Activated T-cell treated with anti-CD3 and anti-CD28 coated beads, Interleukin-2, amount 50 U/mL, for 24 hours (primary cell): ENCODE measurements at places on chromosomes 7 and 10.
A peak's percentile ranks its signal among the peaks of the same experiment; 100 is the strongest.

DNA sequence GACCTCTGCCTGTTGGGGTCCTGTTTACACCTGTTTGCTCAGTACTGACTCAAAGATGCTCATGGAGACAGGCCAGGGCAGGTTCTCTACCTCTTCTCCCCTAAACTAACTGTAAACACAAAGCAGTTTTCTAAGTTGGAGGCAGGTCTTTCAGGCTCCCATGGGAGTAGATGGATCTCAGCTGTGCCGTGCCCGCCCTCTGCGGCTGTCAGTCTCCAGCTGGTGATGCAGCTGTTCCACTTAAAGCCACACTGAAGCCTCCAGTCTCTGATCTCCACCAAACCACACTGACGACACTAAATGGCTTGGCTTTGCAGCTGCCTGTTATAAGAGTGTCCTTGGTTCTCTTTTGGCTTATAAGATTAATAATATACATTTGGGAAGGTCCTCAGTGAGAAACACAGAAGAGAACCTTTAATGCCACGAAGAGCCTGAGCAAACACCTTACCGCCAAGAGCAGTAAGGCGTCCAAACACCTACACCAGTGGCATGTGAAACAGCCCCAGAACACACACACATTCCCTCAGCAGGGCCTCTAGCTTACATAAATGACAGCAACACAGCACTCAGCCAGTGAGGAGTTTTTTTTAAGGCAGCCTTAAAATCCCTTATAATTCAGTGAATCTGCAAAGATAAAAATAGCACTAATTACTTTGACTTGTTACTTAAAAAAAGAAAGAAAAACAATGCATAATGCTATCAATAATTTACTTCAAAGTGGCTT, 60.4 kb upstream of the KCNIP2 start:
- no peak for DNase-seq

DNA sequence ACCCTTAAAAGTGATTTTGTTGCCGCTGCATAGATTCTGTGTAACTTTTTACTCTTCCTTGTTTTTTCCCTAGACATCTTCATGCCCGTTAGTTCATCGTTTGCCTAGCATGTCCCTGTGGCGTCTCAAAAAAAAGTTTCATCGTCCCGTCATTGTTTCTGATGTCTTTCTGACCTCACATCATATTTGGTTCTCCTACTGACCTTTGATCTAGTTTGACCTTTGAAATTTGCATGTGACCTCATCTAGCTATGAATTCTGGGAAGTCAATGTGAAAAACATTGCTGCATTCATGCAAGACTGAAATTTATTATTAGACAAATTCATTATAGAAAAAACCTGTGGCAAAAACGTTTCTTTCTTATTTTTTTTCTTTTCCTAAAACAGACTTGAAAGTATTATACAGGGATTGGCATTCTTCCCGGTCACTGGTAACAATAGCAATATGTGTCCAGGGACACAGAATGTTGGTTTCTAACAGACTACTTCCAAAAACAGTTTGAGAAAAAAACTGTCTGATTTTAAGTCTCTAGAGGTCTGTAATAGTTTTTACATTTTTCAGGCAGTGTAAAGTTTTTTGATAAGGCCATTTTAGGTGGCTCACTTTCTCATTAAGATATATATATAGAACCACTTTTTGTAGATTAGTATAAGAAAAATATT, 280.9 kb downstream of the USP6NL start:
- no peak for DNase-seq

DNA sequence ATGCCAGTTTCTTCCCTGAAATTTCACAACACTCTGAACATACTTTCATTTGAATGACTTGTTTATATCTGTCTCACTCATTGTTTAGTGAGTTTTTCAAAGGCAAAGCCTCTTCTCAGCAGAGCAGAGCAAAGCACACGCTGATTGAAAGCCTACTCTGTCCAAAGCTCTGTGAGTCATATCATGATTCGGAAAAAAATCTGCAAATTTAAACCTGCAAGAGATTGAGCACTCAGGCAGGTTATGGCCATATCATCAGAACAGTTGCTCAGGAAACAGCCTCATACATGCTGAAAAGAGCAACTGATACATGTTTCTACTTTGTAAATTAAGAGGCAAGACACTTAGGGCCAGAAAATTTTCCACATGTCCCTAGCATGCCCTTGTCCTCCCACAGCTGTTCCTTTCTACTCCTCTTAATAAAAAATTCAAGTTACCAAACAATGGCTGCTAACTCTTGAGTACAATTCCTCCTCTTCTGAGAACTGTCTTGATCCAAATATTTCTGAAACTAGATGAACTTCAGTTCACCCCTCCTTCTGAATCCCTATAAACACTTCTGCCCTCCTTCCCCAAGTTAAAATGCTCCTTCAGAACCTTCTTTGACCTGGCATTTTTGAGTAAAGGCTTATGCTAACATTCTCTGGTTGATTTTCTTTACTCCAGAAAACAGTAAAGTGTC, 140.6 kb upstream of the HPS1 start:
- DNase-seq = no peak

DNA sequence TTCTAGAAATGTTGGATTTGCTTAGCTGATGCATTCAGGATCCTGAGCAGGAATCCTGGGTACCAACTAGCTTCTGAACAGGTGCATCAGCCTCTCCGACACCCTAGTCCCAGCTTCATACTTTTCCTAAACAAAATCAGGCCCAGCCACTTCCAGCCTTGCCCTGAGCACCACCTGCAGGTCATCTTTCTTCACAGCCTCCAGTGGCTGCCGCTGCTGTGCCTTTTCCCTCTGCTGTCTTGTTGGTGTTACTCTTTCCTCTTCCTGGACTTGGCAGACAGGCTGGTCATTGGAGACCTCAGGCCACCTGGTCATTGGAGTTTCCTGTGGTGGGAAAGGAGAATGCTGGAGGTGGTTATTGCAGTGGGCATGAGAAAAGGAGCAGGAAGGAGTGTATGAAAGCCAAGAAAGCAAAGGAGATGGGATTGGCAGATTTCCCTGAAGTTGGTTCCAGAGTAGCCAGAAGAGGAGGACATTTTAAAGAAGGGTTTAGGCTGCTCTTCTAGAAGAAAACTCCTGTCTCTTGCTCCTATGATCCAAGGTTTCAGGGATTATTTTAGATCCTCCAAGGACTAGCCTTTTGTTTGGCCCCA, 48.2 kb upstream of the NFKB2 start:
- no peak for DNase-seq

DNA sequence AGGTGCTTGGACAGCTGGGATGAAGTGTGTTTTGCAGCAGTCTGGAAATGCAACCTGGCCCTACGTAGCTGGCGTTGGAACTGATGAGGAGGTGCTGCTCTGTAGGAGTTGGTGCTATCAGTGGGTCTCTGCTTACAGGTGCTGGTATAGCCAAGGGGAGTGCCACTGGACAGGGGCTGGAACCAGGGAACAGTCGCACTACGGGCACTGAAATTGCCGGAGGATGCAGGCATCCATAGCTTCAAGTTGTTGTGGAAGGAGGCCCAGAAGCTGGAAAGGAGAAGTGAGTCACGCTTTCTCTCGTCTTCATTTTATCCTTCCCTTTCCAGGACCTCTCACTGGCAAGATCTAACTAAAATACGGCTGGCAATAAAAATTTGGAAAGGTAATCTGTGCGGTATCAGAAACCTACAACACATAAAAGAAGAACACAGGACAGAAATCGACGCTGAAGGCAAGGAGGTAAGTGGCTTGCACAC, 25.8 kb downstream of the MACC1 start:
- DNase-seq = no peak

DNA sequence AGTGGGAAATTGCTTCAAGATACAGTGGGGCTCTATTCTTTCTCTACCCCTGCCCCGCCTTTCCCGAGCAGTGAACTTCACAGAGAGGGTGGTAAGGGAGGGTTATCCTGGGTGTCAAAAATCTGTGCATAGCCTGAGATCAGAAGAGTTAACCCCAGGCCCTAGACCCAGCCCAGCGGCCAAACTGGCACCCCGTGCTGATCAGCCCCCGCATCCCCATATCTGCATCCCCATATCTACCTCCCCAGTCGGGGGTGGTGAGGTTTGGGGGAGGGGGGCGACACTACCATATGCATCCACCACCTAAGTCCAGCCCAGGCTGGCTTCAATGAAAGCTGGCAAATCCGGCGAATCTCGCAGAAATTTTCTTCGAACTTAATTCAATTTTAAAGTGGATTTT, 7.0 kb upstream of the DLX6 start:
- no peak for DNase-seq

GRCh38 chr10:120788771-120789170, 62.4 kb upstream of the WDR11 start:
- DNase-seq = no peak

GRCh38 chr10:110525349-110526260, 27.9 kb downstream of the DUSP5 start:
- DNase-seq = no peak

GRCh38 chr7:100163006-100163531, 4.5 kb upstream of the TRAPPC14 start:
- peak; percentile 58 for DNase-seq

GRCh38 chr7:1670894-1671593, 967 bp downstream of the ELFN1 start:
- no peak for DNase-seq

DNA sequence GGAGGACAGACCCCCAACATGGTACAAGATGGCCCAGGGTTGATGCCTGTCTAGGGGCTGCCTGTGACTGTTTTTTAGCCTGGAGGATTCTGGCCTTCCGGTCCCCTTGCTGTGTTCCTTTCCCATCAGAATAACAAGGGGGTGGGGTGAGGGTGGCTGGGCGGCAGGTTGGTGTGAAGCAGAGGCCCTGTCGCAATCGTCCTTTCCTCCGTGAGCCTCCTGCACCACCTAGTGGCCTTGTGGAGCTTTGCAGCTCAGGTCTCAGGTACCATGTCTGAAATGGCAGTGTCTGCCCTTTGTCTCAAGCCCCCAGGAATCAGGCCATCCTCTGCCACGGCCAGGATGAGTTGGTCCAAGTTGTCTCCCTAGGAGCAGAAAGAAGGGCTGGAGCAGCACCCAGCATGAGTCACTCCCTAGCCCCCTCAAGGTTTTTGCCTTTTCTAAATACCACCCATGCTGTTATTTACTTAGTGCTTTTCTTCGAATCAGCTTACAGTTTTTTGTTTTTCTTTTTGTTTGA, 24.2 kb downstream of the TACR2 start:
- peak; percentile 84 for DNase-seq

DNA sequence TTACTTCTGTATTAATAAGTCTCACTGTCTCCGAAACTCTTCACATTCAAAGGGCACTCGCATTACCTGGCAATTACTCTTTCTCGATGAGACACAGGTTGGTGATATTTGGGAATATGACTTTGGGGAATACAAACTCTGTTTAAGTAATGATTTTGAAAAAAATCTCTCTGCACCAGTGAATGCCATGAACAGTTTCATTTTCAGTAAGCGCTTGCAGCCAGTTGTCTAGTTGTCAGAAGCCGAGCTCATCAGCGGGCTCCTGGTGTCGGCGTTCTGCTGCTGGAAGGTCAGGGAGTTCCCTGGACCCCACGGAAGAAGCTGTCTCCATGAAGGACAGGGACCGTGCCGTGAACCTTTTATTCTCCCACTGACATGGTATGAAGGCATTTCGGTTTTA, 57.7 kb downstream of the PTPRE start:
- DNase-seq = no peak

DNA sequence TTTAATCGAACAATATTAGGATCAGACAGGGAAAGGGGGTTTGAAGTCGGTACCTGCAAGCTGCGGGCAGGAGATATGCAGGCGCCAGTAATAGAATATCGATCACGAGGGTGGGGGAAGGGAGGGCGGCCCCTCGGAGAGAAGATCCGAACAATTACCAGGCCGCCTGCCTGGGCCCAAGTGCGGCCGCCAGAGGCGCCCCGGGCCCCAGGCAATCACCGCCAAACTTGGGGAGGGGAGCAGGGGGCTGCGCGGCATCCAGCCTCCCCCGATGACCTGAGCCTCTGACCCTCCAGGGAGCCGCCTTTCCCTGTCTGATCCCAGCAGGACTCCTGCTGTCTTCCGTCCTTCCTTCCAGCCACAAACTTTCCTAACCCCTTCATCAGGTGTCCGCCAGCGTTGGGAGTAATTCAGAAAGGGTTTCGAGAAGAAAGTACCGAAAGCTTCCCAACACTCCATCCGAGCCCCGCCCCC, 1.1 kb downstream of the NKX1-2 start:
- no peak for DNase-seq
